ENCODE measurements at places on chromosomes 7 and 10.
A peak's percentile ranks its signal among the peaks of the same experiment; 100 is the strongest.

GRCh38 chr7:24800667-24801066 is 43.4 kb upstream of the GSDME start:
- DNase-seq: no peak

DNA sequence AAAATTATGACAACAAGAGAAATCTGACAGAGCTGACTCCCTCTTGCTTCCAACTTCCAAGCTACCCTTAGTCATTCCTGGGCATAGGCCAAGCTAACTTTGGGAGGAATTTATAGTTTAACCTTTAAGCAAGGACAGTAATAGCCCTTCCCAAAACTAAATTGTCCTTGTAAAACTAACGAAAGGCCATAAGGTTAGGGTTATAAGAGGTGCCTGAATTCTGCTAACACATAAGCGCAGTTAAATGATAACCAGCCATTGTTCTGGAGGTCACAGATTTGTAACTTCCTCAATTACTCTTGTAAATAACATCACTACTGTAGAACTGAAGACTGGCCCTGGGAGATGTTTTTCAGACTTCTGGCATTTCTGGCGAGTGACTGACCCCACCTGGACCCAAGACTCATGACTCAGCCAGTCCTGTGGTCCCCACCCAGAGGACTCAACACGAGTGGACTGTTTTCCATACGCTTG is 481.2 kb downstream of the KCNMA1 start:
- DNase-seq: peak; percentile 90

DNA sequence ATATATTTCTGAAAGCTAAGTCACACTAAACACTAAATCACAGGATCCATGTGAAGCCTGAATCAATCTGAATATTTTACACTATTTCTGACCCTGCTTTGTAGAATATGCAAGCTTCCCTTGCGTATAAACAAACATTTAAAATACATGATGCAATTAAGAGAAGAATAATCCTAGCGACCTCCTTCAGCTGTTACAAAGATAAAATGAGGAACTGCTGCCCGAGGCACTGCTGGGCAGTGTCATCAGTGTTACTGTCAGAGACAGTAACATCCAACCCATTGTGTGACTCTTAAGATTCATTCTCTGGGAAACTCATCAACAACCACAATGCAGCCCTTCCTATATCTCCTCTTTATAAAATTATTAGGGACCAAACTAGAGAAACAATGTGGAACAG is 61.6 kb downstream of the COBL start:
- no peak for DNase-seq

GRCh38 chr7:114533131-114533530 is 118.5 kb downstream of the FOXP2 start:
- no peak for DNase-seq

- peak; percentile 95 for DNase-seq
These were observed 143.2 kb downstream of the GRK5 start for GRCh38 chr10:119350502-119351097.

DNA sequence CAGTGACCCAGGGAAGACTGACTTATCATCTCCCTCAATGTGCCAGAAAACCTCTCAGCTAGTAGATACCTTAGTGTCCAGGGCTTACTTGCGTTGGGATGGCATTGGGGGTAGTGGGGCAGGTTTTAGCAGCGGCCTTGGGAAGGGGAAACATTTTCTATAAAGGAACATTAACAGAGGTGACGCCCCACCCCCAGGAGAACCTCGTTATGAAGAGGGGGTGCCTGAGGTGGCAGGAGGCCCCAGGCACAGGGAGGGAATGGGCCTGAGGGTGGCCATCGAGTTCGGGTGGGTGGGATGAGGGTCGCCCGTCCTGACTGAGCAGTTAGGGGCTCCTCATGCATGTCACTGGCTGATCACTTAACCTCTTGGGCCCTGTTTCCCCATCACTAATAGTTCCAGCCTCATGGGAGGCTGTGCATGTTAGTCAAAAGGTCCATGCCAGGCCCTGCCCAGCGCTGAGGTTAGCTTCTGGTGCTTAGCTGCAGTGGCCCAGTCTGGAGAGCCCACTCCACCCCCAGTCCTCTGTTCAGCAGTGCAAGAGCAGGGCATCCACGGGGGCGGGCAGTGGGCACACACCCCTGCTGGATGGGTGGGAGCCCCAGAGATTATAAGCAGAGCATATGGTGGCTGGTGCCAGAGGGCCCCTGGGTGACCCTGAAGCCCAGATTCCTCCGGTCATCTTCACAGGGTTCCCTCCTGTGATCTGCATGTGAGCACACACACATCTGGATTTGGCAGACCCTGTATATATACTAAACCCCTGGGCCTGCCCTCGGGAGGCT is 27.0 kb downstream of the UNC5B start:
- DNase-seq: no peak

DNA sequence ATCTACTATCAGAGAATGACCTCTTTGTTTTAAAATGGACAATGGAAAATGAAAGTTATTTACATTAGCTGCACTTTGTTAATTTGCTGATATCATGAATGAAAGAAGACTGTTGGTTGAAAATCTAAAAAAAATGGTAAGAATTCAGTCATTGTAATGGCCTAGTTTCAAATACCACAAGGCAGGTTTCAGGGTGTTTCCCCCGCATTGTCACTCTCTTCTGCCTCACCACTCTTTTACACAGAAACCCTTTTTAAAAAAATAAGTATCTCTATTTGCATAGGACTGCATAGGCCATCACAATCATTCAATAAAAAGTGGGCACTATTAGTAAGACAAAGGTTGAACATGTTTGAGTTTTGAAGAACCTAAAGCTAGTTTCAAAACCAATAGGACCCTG is 737.1 kb downstream of the INHBA start:
- no peak for DNase-seq

DNA sequence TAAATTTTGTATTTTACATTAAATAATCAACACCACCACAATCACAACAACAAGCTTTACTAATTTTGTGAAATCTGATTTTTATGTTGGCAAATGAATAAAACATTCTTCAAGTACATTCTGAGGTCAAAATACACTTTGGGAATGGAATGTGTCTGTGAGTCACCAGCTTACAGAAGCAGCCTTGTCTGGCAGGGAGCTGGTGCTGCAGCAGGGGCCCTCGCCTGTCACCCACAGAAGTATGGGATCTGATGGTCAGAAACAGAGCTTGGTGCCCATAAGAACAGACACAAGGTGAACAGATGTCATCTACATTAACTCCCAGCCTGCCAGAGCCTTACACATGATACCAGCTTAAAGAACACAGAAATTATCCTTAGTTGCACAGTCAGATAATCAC is 496.9 kb downstream of the CCSER2 start:
- DNase-seq: no peak

DNA sequence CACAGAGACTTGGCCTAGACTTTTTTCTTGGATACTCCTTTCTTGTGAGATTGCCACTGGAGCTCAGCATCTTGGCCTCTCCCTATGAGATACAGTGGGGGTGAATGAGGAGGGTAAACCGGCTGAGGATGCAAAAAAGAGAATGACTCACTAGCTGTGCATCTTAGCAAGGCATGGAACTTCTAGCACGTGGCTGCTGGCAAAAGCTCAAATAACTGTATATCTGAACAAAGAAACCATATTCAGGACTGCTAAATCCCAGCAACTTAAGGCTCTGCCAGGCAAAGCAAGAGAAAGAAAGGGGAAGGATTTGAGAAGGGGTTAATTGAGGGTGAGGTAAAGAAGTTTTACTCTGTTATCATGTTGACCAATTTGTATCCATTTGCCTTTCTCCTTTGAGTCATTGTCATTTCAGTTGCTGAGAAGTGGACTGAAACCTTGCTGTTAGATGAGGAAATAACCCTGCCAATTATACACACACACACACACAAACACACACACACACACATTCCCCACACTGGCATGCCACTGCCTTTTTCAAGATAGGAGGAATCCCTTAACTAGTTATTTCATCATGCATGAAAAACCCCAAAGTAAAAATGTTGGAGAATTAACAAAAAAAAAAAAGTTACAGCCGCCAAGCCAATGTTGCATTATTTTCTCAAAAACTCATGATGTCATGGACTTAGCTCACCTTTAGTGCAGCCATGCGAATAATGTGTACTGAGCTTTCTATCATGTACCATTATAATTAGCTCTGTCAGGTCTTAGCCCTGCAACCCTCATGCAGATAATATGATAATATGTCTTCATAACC is 997.3 kb downstream of the LRMDA start:
- DNase-seq: peak; percentile 98

DNA sequence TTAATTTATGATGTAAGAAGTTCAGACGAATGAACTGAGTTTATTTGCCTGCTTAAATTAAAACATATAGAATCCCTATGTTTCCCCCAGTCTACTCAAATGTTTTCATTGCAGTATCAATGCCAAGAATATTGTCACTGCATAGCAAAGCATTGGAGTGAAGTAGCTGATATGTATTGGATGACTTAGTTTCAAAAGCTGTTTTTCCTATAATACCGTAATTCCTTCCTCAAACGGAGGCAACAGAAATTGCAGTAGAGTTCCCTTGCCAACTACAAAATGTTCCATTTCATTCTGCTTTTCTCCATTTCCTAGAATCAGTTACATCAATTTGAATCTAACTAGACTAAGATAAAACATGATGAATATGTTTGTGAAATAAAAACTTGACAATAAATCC is 174.1 kb downstream of the CNTNAP2 start:
- DNase-seq: no peak

GRCh38 chr7:149598721-149599308 is 101.2 kb upstream of the ZNF746 start:
- DNase-seq: peak; percentile 37

DNA sequence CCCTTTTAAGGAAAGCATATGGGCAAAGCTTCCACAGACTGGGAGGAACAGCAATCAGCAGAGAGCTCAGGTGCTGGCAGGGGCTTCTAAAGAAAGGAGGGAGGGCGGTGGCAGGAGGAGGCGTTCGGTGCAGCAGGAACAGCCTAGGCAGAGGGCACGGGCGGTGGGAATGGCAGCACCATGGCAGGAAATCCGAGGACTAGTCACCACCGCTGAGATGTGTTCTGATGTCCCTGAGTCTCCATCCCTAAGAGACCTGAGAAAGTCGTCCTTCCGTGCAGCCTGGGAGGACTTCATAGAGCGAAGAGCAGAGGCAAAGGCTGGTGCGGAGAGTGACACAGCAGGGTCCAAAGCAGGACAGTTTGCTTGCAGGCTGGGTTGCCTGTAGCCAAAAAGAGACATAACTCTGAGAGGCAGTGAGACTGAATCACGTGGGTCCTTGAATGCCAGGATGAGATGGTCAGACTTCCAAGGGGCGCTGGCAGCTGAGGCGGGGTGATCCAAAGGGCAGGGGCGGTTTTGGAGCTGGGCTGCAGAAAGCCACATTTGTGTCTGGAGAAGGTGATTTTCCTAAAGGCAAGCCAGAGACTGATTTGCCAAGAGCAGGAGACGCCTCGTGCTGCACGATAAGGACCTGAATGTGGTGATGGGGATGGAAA is 35.8 kb upstream of the GRID1 start:
- DNase-seq: peak; percentile 74

- peak; percentile 46 for DNase-seq
These were observed 189.7 kb upstream of the HDAC9 start for GRCh38 chr7:18305866-18306265.

DNA sequence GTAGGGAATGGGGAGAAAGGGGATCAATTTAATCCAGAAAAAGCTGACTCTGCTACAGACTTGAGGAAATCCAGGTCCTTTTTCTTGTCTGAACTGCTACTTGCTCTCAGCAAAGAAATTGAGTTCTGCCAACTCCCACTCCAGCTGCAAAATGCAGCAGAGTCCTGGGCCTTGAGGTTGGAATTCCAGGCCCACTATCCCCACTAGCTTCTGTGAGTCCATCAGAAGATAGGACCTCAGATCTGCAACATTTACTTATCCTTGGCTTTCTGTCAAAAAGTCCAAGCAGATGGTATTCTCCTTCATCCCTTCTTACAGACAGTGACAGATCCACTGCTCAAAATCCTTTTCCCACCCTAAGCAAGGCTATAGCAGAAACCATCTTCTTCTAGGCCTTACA is 219.2 kb downstream of the ARHGAP12 start:
- no peak for DNase-seq

- DNase-seq: peak; percentile 42
These were observed 96.0 kb upstream of the TMEM168 start for GRCh38 chr7:112886208-112886607.

DNA sequence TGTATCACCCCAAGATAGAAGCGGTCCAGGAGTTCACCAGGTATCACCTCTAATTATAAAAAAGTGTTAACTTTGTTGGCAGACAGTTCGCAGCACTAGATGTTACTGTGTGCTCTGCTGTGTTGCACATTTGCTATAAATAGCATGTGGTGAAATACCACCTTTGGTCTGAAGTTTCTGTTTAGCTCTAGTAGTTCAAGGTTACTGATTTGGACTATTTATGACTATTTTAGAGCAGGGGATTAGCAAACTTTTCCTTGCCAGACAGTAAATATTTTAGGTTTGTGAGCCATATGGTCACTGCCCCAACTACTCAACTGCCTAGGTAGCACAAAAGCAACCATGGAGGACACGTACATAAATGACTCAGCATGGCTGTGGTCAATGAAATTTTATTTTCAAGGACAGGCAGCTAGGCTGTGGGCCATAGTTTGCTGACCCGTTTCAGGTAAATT is 16.5 kb downstream of the DENND10 start:
- DNase-seq: no peak

- peak; percentile 60 for DNase-seq
These were observed 107.4 kb upstream of the GLCCI1 start for GRCh38 chr7:7861211-7861633.

- DNase-seq: no peak
These were observed 412.1 kb downstream of the SUGCT start for GRCh38 chr7:40546616-40547501.

Measured in fibroblast of the aortic adventitia (primary cell).